ENCODE measurements at places on chromosomes 1 and 21. TPM values are rescaled to one million over a fixed set of nuclear protein-coding genes. Genes with fewer than 3 reads are reported as not detected.

The KCNK2 gene
- total RNA-seq: not detected

The SPATA1 gene
- total RNA-seq: 2.3 TPM

The LRRN2 gene
- not detected for total RNA-seq

The C1QA gene
- total RNA-seq: not detected

The CFHR5 gene
- total RNA-seq: not detected

The EPHA8 gene
- total RNA-seq: 0.51 TPM

The GUCA2B gene
- total RNA-seq: not detected

Data from osteocyte (in vitro differentiated cells).